ENCODE measurements at places on chromosomes 11 and 22.

- DNase-seq = no peak
These were observed 104.8 kb downstream of the MICAL2 start for GRCh38 chr11:12215181-12215593.

DNA sequence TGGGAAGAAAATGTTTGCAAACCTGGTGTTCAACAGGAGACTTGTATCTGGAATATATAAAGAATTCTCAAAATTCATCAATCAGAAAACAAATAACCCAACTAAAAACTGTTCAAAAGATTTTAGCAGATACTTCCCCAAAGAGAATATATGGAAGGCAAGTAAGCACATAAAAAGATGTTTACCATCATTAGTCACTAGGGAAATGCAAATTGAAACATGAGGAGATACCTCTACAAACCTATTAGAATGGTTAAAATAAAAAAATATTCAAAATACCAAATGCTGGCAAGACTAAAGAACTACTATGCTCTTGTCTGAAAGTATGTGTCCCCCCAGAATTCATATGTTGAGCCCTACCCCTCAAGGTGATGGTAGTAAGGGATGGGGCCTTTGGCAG is 8.6 kb downstream of the EXPH5 start:
- DNase-seq = no peak

DNA sequence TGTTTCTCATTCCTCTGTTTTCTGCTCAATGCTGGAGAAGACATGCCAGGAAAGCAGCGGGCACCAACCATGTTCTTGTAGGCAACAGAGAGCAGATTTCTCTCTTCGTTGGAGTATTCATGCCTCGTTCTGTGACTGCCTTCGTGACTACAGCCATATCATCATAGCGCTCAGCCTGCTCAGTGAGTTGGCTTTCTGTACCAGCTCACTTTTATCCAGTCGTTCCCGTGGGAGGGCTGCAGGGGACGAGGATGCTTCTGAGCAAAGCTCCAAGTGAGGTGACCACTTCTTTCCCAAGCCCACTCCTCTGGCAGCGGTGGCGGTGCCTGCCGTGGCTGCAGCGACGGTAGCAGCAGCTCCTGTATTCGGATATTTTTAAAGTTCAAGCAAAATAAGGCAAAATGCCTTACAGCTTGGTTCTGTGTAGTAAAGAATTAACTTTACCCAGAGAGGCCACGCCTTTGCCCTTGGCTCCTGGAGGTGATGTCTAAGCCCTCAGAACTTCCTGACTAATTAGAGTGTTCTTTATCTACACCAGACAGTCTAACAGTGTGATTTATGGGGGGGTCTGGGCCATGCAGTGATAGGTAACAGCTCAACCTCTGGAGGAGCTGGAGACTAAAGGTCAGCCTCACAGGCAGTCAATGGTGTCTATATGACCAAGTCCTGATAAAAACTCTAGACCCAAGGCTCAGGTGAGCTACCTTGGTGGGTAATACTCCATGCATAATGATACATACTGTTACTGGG is 35.3 kb downstream of the LDHAL6A start:
- no peak for DNase-seq

DNA sequence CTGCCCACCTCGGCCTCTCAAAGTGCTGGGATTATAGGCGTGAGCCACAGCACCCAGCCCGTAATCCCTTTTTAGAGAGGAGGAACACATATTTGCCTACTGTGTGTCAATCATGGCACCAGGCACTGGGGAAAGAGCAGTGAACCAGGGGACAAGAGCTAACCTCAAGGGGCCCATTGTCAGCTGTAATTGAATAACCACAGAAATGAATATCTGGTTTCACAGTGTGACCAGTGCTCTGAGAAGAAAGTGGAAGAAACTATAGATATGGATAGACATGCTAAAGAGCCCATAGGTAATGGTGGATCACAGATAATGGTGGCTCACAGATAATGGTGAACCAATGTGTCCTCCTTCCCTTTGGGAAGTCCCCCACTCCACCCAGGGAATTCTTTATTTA is 8.6 kb upstream of the KCTD14 start:
- DNase-seq = no peak

Data from stimulated activated CD4-positive, alpha-beta T cell treated with anti-CD3 and anti-CD28 coated beads, TNF-alpha, amount 100 ng/mL, for 1 hour (primary cell).